DMS 273 treated with DMSO at 0.1 percent for 48 hours (cell line): ENCODE measurements at places on chromosomes 3 and 15.

DNA sequence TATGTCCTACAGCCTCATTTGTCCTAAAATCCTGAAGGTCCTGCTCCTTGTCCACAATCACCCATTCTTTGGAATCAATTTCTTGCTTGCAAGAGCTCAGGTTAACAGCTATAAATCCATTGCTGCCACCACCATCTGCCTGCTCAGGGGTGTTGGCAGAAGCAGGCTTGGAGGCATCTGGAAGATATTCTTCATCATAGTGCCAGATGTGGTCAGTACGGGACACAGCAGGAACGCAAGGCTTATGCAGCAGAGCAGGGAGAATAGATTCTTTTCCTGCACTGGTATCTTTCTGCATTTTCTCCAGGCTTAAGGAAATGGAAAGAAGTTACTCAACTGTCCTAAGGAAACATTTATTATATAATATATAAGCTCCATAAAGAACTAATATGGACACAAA, 38.5 kb upstream of the CDAN1 start:
- no peak for DNase-seq

GRCh38 chr3:160486459-160486869, 36.9 kb upstream of the TRIM59 start:
- no peak for DNase-seq

GRCh38 chr3:12934431-12934830, 93.1 kb upstream of the RPL32 start:
- DNase-seq = no peak

DNA sequence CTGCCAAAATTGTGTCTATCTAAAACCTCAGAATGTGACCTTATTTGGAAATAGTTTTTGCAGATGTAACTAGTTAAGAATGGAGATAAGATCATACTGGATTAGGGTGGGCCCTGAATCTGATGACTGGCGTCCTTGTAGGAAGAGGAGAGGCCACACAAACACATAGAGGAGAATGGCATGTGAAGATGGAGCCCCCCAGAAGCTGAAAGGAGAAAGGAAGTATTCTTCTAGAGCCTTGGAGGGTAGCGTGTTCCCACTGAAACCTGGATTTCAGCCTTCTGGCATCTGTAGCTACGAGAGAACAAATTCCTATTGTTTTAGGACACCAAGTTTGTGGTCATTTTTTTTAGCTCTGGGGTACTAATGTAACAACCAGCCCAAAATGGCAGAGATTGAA, 423.0 kb upstream of the TPM1 start:
- no peak for DNase-seq

GRCh38 chr15:38687775-38688495, 123.3 kb upstream of the RASGRP1 start:
- no peak for DNase-seq

DNA sequence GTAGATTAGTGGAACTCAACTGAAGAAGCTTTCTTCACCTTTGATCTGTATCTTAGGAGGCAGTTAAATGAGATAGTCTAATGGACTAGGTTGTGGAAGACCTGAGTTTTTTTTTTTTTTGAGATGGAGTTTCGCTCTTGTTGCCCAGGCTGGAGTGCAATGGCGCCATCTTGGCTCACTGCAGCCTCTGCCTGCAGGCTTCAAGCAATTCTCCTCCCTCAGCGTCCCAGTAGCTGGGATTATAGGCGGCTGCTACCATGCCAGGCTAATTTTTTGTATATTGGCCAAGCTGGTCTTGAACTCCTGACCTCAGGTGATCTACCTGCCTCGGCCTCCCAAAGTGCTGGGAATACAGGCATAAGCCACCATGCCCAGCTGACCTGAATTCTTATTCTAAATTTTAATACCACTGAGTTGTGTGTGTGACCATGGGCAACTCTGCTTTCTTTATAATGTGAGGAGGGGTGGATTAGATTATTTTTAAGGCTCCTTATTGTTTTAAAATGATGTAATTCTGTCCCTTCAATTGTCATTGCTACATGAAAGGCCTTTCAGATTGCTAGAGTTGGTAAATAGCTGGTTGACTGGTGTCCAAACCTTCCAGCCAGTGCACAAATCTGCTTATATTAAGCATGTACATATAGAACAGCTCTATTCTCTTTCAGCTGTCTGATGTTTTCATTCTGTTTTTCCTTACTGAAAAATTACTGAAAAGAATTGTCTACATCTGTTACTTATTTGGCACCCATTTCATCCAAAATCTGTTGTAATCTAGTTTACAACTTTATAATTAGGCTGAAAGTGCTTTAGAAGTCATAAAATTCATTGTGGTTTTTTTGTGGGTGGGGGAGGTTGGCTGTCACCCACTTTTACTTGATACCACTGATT, 2.3 kb downstream of the LNP1 start:
- DNase-seq = peak; percentile 61
